Right lung (tissue), 10 donors: ENCODE measurements at places on chromosomes 3 and 15.

- no peak for DNase-seq
Observed at GRCh38 chr3:113791381-113791780, 44.5 kb downstream of the ATP6V1A start.

DNA sequence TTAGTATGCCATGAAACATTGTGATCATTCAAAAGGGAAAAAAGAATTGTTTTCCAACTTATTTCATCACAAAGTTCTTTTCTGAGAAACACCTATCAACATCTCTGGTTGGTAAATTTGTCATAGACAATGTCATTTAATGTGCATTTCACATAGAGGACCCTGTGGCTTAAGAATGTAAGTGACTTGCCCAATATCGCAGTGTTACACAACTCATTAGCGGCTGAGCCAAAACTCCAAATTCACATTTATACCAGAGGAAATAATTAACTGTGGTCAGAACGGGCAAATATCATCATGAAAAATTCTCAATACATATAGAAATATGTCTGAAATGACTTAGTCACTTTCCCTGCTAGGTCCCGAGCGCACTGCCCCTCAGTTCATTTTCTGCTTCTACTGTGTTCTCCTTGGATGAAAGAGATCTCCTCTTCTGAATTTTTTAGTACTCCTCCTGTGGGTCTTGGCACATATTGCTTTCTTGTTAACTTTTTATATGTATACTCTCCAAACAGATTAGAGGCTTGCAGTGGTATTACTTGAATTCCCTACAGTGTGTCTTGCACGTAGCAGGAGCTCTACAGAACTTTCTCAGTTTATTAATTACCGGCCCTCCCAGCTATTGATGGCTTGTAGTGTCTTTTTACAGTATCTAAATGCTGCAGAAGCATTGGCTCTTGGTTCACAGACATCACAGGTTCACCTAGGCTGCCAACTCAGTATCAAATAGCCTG is 33.1 kb downstream of the PTX3 start:
- no peak for DNase-seq

DNA sequence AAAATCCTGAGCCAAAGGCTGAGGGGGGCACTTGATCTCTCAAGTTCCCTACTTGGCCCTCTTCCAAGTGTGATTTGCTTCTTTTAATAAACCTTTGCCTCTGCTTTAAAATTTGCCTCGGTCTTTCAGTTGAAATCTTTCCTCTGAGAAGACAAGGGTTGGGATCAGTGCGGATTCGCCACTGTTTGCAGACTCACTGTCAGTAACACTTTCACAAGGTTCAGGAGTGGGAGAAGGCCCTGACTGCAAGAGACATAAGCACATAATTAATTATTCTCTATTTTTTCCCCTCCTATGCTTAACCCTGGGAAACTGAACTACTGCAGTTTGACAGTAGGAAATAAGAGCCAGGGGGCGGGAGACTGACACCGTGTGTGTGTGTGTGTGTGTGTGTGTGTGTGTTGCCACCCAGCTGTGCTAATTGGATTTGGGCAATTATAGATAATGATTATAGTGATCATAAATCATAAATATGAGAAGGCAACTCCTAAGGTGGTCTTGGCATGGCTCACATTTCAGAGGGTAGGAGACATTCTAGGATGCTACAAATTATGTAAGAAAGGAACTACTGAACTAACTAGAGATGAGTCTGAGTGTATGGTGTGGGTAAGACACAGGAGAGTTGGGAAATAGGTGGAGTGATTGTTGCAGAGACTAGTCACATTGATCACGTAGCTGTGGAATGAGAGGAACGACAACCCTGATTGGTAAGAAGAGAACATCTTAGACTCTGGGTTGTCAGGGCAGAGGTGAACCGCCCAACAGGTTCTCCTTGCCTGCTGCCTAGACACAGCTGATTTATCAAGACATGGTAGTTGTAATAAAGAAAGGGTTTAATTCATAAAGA is 5.5 kb upstream of the ZNF662 start:
- no peak for DNase-seq

GRCh38 chr3:122760453-122761271 is 33.0 kb downstream of the HSPBAP1 start:
- DNase-seq, result no peak

DNA sequence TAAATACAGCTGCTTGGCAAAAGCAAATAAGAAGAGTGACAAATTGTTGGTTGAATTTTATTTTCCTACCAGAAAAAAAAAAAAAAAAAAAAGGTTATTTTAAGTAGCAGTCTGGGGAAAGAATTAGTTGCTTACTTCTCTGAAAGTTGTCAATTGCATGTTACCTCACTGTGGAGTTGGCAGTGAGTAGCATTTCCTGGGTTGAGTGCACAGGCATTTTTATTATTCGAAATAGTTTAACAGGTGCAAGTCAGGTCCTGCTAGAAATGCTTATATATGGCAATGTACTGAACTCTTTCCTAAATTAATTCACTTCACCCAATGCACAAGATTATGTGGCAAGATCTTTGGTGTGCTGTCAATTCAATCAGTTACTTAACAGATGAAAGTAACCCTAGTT is 680.6 kb downstream of the EPHA3 start:
- no peak for DNase-seq

- DNase-seq, result peak; percentile 69
Observed at GRCh38 chr3:105970283-105970682, 101.5 kb upstream of the CBLB start.

DNA sequence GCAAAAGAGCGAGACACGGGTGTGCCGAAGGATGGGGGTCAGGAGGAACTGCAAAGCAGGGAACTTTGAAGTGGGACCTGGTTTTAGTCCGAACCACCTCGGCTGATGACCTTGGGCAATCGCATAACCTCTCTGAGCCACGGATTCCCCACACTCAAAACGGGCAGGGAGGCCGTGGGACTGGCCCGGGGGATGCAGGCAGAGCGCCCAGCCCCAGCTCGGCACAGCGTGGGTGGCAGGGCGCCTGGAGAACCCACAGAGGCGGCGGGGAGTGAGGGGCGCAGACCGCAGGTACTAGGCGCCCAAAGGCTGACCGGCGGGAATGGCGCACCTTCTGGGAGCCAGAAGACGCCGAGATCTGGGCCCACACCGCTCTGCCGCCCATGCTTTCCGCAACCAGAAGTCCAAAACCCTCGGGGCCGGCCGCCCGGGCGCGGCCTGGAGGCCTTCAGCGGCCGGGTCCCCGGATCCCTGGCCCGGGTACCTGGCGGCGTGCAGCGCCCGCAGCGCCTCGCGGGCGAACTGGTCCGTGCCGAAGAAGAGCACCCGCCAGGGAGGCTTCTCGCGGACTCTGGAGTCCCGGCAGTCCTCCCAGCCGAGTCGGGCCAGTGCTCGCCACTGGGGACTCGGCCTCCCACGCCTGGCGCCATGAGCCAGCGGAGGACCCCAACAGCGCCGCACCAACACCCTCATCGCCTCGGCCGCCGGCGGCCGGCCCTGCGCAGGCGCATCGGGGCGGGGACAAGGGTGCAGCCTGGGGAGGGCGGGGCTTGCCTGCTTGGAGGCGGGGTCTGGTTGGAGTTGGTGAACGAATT is at the start of gene MTFMT:
Gene MTFMT, minus strand, starts transcription at position 719 of the 815 bp plus-strand sequence. Its CDS starts 26 bp downstream, at position 693.
- DNase-seq, result peak; percentile 85

GRCh38 chr3:82891028-82891427 is 1129.6 kb upstream of the GBE1 start:
- no peak for DNase-seq

DNA sequence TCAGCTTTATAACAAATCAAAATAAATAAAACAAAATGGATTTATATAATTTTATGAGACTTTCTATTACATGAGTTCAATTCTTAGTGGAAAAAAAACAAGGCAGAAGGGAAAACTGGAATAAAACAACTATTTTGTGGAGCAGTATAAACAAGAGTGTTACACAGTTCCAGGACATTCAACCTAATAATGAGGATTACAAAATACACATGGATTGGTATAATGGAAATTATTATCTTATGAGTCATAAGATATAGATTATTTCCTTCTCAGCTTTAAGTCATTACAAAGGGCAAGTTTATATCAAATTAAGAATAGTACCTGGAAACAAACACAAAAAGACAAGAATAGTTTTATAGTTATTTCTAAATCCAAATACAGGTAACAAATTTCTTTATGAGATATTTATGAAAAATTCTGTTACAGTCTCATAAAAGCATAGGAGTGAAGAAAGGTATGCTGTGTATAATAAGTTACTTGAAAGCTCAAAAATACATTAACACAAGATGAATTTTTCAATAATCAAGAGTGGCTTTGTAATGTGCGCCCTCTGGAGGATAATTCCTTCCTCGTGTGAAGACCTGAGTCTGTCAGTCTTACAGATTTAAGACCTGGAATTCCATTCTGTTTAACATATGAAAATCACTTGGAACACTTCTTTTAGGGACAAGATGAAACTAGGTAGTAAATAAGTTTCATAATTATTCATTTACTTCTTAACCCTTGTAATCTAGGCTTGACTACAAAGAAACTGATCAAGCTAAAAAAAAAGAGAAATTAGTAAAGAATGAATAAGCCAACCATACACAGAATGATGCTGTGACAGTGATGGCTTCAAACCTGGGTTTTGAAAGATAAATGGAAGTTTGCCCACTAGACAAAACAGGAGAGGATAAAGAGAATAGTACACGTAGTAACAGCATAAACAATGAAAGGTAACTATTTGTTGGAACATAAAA is 9.5 kb downstream of the COPS2 start:
- DNase-seq, result peak; percentile 45

GRCh38 chr3:106114848-106115247 is 246.0 kb upstream of the CBLB start:
- DNase-seq, result no peak

DNA sequence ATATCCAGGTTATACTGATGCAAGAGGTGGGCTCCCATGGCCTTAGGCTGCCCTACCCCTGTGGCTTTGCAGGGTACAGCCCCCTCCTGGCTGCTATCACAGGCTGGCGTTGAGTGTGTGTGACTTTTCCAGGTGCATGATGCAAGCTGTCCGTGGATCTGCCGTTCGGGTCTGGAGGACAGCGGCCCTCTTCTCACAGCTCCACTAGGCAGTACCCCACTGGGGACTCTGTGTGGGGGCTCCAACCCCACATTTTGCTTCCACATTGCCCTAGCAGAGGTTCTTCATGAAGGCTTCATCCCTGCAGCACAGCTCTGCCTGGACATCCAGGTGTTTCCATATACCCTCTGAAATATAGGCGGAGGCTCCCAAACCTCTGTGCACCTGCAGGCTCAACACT is 339.6 kb upstream of the ARL6 start:
- no peak for DNase-seq

GRCh38 chr15:45022871-45023658 is at the start of gene SORD:
Gene SORD, plus strand, starts transcription at chr15:45023195. Its CDS starts 89 bp downstream, at chr15:45023284.
- peak; percentile 88 for DNase-seq

DNA sequence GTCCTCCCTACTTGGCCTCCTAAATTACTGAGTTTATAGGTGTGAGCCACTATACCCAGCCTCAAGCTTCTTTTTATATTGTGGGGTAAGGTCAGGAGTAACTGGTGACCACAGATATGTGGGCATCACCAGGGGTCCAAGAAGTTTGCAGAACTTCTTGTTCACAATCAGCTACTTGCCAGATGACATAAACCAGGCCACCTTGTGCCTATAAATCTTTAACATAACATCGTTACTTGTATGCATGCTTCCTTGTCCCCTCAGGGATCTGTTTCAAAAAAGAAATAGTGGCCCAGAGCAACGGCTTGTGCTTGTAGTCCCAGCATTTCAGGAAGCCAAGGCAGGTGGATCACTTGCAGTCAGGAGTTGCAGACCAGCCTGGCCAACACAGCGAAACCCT is 115.1 kb upstream of the FAM174B start:
- no peak for DNase-seq

DNA sequence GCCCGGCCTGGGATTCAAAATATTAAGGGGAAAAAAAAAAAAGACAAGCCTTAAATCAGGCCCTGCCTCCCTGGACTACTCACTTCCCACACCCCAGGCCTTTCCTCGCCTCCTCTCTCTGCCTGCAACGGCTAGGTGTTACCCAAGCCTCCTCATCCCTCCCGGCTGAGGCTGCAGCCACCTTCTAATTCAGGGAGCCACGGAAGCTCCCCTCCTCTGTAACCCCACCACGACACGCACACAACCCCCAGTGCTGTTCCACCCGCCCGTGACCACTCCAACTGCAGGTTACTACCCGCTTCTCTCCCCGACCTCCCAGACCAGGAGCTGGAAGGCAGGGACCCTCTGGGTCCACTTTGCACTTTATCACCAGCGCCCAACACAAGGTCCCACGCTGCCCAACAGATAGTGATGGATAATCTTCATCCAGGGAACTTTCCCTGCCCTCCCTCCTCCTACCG is 936 bp downstream of the KIF7 start:
- no peak for DNase-seq

DNA sequence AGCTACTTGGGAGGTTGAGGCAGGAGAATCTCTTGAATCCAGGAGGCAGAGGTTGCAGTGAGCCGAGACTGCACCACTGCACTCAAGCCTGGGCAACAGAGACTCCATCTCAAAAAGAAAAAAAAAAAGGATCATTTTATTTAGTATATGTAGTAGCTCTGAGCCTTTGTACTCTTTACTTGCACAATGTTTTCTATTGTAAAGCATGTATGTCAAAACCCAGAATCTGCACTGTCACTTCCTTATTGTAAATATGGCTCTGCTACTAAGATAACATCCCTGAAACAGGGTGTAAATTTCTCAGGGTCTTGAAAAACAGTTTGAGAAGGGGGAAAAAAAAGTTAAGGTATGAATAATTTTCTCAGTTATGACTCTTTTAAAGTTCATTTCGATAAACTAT is 35.1 kb downstream of the SLMAP start:
- no peak for DNase-seq

- DNase-seq, result no peak
Observed at GRCh38 chr15:81069356-81069755, 64.7 kb upstream of the CFAP161 start.

DNA sequence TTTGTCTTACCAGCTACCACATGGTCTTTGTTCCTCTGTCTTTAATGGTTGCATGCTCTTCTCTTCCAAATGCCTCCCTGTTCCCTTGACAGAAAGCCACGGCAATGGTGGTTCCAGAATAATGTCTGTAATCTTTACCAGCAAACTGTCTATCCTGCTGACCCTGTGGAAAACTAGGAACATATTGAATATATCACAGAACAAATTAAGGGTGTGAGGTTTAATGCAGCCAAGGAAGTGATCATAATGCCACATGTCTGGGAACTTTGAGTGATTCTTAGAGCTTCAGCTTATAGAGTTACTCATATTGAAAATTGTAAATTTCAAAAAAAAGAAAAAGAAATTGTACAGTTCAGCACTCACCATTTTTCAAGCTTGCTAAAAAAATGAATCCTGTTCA is 282.9 kb upstream of the RARB start:
- DNase-seq, result no peak

GRCh38 chr15:85587707-85588411 is 206.9 kb downstream of the KLHL25 start:
- peak; percentile 30 for DNase-seq

DNA sequence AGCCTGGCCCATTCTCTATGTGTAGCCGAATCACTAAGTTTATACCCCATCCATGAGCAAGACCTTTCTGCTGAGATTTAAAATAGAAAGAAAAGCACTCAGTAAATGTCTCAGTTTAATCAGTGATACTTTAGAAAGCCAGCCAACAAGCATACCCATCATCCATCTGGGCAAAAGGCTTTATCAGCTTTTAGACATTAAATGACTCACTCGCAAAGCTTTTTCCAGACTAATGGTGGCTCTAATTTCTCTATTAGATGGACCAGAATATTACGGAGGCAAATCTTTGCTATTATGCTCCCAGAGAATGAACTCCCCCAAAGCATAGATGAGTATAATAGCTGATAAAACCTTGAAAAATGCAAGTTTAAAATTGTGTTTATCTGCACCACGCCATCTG is 727.8 kb downstream of the GBE1 start:
- DNase-seq, result no peak
